MG63 (cell line): ENCODE measurements at places on chromosomes 3 and 15. TPM values are rescaled to one million over a fixed set of nuclear protein-coding genes. Genes with fewer than 3 reads are reported as not detected.

Gene SUCNR1
- total RNA-seq, result not detected in 2 replicates

Gene RPP25
- total RNA-seq, result 9.7 and 19.0 TPM in 2 replicates

Gene CYP19A1
- total RNA-seq, result 0.69 TPM in 1 of 2 replicates, not detected in the other

Gene TMEM212
- total RNA-seq, result not detected in 2 replicates

DNA sequence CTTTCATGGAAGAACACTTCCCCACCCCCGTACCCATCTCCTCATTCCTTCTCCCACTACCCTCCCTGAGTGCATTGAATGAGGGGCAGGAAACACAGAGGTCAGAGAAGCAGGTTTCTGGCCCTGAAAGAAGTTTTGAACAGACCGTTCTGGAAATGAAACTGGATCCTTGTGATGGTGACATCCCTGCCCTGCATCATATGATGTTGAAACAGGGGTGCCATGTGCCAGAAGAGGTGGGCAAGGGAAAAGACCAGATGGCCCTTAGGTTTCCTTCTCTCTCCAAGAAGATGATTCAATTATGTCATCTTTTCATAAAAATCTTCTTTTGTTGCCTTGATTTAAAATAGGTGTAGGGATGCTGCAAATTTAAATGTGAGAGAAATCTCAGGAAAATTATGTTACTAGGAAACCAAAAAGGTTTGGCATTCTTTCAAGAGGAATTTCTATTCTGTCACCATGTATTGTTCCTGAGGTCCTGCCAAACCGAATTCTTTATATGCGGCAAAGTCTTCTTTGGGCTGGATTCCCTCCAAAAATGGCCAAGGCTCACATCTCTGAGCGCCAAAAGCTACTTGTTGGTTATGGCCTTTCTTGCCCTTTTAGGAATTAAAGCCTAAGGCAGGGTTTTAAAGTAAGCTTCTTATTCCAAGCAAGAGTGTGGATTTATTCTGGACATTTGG lies 19.9 kb upstream of the TNFAIP8L3 start:
- DNase-seq, result no peak

- DNase-seq, result no peak
These were observed 39.1 kb downstream of the GASK1A start for GRCh38 chr3:43018246-43018645.

- no peak for DNase-seq
These were observed 8.3 kb downstream of the KIF23 start for GRCh38 chr15:69422336-69422895.
